RWPE2 (cell line): ENCODE measurements at places on chromosomes 12 and 14.

GRCh38 chr12:97131220-97131981 is 224.3 kb downstream of the NEDD1 start:
- no peak for DNase-seq
- no peaks in the 10 kb centered on the region for H3K4me1 ChIP-seq
- peaks cover 3% of the 10 kb centered on the region for H3K27me3 ChIP-seq
- H3K27ac ChIP-seq = no peak overlapping the region

DNA sequence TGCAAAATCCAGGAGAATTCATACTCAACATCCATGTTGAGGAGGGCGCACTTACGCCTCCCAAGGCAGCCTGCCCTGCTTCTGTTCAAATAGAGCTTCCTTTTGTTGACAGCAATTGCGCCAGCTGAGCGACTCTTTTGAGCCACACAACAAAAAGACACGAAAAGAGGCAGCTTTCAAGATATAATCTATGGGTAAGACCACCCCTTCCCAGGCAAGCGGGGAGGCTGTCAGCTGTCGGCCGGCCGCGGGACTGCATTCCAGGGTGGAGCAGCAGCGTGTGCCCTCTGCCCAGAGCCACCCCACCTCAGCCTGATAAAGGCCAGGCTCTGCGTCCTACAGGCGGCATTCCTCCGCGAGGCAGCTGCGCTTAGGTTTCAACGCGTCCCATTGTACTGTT is 15.8 kb upstream of the STAB2 start:
- H3K4me1 ChIP-seq = no peaks in the 10 kb centered on the region
- no peak overlapping the region for H3K4me3 ChIP-seq
- H3K27me3 ChIP-seq = no peaks in the 10 kb centered on the region
- no peak overlapping the region for H3K27ac ChIP-seq

GRCh38 chr12:124449623-124450375 is 117.6 kb downstream of the NCOR2 start:
- DNase-seq = no peak
- H3K27ac ChIP-seq = no peak overlapping the region
- peaks cover 42% of the 10 kb centered on the region for H3K36me3 ChIP-seq
- peaks cover 5% of the 10 kb centered on the region for H3K4me1 ChIP-seq

GRCh38 chr12:45205165-45205825 is 10.6 kb upstream of the ANO6 start:
- no peaks in the 10 kb centered on the region for H3K36me3 ChIP-seq
- H3K4me1 ChIP-seq = peaks cover 4% of the 10 kb centered on the region
- no peak overlapping the region for H3K27ac ChIP-seq
- no peaks in the 10 kb centered on the region for H3K27me3 ChIP-seq

DNA sequence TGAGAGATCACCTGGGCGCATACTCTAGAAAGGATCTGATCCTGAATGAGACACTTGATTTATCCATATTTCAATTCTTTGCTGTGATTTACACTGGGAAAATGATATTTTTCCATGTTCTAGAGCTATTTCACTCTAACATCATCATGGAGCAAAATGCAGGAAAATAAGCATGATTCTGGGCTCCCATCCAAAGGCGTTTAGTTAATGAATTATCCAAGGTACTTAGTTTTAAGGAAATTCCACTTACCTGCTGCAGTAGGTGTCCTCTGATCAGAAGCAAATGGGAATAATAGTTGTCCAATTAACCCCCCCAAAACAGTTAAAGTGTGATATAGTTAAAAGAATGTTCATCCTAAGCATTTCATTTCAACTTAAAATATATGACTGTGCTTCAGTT is 204.5 kb upstream of the PRKD1 start:
- DNase-seq = no peak
- H3K36me3 ChIP-seq = no peaks in the 10 kb centered on the region
- H3K4me1 ChIP-seq = no peaks in the 10 kb centered on the region
- no peak overlapping the region for H3K4me3 ChIP-seq

DNA sequence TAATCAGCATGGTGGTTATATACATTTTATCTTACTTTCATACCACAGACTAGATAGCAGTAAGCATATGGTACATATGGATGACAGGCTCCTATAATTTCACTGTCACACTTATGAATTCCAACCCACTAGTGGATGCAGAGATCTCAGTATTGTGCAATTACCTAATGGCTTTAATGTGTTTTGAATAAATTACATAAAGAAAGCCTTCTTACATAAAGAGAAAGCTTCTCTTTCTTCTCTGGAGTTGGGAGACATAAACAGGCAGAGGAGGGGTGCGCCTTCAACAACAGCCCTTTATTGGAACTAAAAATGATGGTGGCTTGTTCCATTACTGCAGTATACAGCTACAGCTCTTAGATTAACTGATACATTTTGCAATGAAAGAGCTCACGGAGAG is 52.6 kb downstream of the SAV1 start:
- no peaks in the 10 kb centered on the region for H3K36me3 ChIP-seq
- no peak for DNase-seq
- peaks cover 7% of the 10 kb centered on the region for H3K4me1 ChIP-seq
- no peaks in the 10 kb centered on the region for H3K27me3 ChIP-seq

DNA sequence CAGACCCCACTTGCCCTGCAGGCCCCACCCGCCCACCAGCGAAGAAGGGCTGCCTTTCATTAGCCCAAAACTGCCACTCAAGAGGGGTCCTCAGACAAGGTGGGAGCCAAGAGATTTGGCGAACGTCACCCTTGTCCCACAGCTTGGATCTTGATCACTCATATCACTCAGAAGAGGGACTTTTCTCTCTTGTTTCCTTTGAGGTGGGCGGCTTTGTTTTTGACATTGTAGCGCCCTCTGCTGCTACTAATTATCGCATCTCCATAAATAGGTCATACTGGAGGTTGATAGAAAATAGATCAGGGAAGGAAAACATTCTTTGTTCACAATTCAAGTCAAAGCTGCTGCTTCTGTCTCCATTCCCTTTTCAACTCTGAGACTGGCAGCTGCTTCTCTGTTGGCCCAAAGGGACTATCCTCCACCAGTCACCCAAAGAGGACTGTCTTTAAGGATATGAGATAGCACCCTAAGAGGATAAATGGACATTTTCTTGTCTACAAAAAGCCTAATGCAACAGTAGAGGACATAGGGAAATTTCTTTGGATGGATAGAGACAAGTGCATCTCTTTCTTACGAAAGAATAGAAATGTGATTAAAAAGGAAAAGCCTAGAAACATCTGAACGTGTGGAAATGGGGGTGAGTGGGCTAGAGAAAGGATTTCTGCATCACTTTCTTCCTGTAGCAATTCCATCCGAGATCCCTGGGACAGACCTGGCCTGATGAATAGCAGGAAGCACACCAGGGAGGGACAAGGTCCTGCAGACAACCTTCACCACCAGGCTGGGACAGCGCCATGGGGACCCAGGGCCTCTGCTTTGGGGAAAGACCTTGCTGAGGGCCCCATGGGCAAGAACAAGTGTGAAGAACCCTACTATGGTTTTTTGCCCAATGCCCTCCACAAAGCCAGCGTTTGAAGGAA is 115.8 kb downstream of the DAD1 start:
- H3K4me3 ChIP-seq = no peak overlapping the region
- H3K36me3 ChIP-seq = no peaks in the 10 kb centered on the region
- no peak overlapping the region for H3K27ac ChIP-seq
- no peaks in the 10 kb centered on the region for H3K27me3 ChIP-seq

DNA sequence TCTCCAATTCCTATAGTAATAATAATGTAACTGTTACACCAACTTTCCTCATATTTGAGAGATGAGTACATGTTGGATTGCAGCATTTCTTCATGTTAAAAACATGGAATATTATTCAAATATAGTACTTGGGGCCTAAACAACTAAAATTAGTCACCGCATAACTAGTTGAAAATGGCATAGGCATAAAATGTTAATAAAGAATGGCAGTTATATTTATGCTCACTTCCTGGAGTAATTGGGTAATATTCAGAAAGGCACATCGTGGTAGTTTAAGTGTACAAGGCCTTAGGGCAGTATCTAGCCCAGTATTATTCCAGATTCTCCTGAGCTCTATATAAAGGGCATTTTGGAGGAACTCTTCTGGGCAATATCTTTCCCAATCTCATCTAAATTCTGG is 46.0 kb downstream of the ERGIC2 start:
- DNase-seq = no peak
- H3K27ac ChIP-seq = no peak overlapping the region
- no peaks in the 10 kb centered on the region for H3K4me1 ChIP-seq
- H3K36me3 ChIP-seq = no peaks in the 10 kb centered on the region
- no peaks in the 10 kb centered on the region for H3K27me3 ChIP-seq

DNA sequence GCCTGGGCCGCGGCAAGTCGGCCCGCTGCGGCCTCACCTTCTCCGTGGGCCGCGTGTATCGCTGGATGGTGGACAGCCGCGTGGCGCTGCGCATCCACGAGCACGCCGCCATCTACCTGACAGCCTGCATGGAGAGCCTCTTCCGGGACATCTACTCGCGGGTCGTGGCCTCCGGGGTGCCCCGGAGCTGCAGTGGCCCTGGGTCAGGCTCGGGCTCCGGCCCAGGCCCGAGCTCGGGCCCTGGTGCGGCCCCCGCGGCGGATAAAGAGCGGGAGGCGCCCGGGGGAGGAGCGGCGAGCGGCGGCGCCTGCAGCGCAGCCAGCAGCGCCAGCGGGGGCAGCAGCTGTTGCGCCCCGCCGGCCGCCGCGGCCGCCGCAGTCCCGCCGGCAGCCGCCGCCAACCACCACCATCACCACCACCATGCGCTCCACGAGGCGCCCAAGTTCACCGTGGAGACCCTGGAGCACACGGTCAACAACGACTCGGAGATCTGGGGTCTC is 226.2 kb upstream of the CRY1 start:
- no peak for DNase-seq
- H3K36me3 ChIP-seq = no peaks in the 10 kb centered on the region
- H3K27me3 ChIP-seq = no peaks in the 10 kb centered on the region
- H3K27ac ChIP-seq = peak overlapping the region; percentile 60

DNA sequence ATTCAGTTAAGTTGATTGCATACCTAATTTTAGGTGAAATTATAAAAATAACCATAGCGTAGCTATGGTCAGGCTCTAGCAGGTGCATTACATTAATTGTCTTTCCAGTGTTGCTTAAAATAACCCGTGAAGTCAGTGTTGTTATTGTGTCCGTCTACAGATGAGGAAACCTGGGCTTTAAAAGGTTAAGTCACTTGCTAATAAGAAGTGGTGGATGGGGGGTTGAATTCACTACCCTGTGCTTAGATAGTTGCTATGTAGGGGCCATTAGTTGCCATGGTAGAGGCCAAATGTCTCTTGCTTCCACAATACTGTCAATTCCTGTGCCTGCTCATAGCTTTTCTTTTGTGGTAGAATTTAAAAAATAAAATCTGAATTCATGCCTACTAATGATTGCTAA is 174.8 kb downstream of the PELI2 start:
- no peak overlapping the region for H3K4me3 ChIP-seq
- no peak for DNase-seq
- no peaks in the 10 kb centered on the region for H3K36me3 ChIP-seq

- no peaks in the 10 kb centered on the region for H3K36me3 ChIP-seq
- no peaks in the 10 kb centered on the region for H3K27me3 ChIP-seq
- no peak for DNase-seq
- no peak overlapping the region for H3K4me3 ChIP-seq
These were observed 484.6 kb downstream of the GALC start for GRCh38 chr14:87508333-87508732.

- no peaks in the 10 kb centered on the region for H3K27me3 ChIP-seq
- no peak for DNase-seq
- H3K4me1 ChIP-seq = peaks cover 4% of the 10 kb centered on the region
- H3K36me3 ChIP-seq = 0 out of 2 replicates have a peak, but pooled peaks cover 5% of the 10 kb centered on the region
- H3K27ac ChIP-seq = no peak overlapping the region
These were observed 25.6 kb downstream of the TCTN1 start for GRCh38 chr12:110639336-110640141.

- H3K36me3 ChIP-seq = no peaks in the 10 kb centered on the region
- no peak for DNase-seq
- H3K27ac ChIP-seq = no peak overlapping the region
- H3K4me3 ChIP-seq = no peak overlapping the region
These were observed 708.0 kb downstream of the MED13L start for GRCh38 chr12:115569345-115570068.

DNA sequence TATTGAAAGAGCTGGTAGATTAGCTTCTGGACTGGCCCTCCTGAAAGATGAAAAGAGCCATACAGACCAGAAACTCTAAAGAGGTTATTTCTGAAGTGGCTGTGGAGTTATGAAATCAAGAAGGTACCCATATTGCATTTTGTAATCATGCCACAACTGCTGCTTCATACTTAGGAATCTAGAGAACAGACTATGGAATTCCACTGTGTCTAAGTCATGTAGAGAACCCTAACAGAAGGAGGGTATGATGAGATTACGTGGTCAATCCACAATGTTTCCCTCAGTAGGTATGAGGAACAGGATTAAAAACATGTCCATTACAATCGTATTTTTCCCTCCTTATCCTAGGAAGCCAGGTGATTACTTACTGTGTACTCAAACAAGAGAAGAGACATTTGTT is 708.8 kb downstream of the RERGL start:
- no peaks in the 10 kb centered on the region for H3K36me3 ChIP-seq
- H3K27me3 ChIP-seq = no peaks in the 10 kb centered on the region
- DNase-seq = no peak

GRCh38 chr12:125402874-125403789 is 337.9 kb downstream of the AACS start:
- no peak overlapping the region for H3K27ac ChIP-seq
- H3K4me1 ChIP-seq = no peaks in the 10 kb centered on the region
- no peak for DNase-seq

GRCh38 chr14:36394593-36394992 is 74.2 kb upstream of the MBIP start:
- no peaks in the 10 kb centered on the region for H3K4me1 ChIP-seq
- no peak overlapping the region for H3K27ac ChIP-seq
- no peaks in the 10 kb centered on the region for H3K27me3 ChIP-seq
- DNase-seq = no peak
- no peak overlapping the region for H3K4me3 ChIP-seq

GRCh38 chr12:118465706-118466105 is 89.4 kb downstream of the SUDS3 start:
- no peak for DNase-seq
- no peaks in the 10 kb centered on the region for H3K27me3 ChIP-seq
- H3K4me3 ChIP-seq = no peak overlapping the region
- no peaks in the 10 kb centered on the region for H3K4me1 ChIP-seq
- no peak overlapping the region for H3K27ac ChIP-seq

GRCh38 chr12:124779161-124780141 is 84.2 kb downstream of the SCARB1 start:
- no peaks in the 10 kb centered on the region for H3K27me3 ChIP-seq
- DNase-seq = no peak
- H3K27ac ChIP-seq = no peak overlapping the region
- H3K4me1 ChIP-seq = peaks cover 3% of the 10 kb centered on the region
- H3K4me3 ChIP-seq = no peak overlapping the region
- H3K36me3 ChIP-seq = peaks cover 16% of the 10 kb centered on the region

- DNase-seq = no peak
- H3K4me3 ChIP-seq = no peak overlapping the region
- H3K27ac ChIP-seq = no peak overlapping the region
- H3K4me1 ChIP-seq = no peaks in the 10 kb centered on the region
- no peaks in the 10 kb centered on the region for H3K36me3 ChIP-seq
- no peaks in the 10 kb centered on the region for H3K27me3 ChIP-seq
These were observed 192.1 kb downstream of the CPNE8 start for GRCh38 chr12:38713294-38713693.

GRCh38 chr14:68544081-68544892 is 248.6 kb downstream of the ZFP36L1 start:
- DNase-seq = no peak
- H3K4me3 ChIP-seq = no peak overlapping the region
- H3K36me3 ChIP-seq = no peaks in the 10 kb centered on the region
- H3K4me1 ChIP-seq = peaks cover 59% of the 10 kb centered on the region
